ENCODE measurements at places on chromosomes 7 and 10.

- peak; percentile 9 for DNase-seq
These were observed 5.5 kb upstream of the VGF start for GRCh38 chr7:101170617-101171441.

- no peak for DNase-seq
These were observed 195.0 kb downstream of the HGF start for GRCh38 chr7:81574723-81575326.

DNA sequence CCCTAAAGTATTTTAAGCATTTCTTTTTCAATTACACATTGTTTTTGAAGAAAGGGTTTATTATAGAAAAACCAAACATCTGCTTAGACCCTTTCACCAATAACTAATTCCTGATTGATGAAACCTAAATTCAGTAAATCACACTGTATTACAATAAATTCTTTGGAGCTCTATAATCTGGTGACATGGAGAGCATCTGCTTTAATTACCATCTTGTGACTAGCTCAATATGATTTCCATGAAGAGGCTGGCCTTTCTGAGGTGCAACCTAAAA lies 9.7 kb downstream of the HYCC1 start:
- no peak for DNase-seq

DNA sequence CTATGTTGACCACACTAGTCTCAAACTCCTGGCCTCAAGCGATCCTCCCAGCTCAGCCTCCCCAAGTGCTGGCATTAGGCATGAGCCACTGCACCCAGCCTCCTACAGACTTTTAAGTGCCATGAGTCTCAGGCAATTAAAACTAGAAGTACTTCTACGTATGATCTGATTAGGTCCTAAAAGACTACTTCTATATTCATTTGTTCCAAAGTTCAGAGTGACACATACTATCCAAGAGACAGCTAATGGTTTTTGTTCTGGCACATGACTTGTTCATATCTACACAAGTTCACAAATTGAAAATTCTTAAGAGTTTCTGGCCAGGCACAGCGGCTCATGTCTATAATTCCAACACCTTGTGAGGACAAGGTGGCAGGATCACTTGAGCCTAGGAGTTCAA lies 11.7 kb downstream of the ARHGAP19 start:
- DNase-seq: no peak

- DNase-seq: no peak
These were observed 122.9 kb upstream of the BET1 start for GRCh38 chr7:94127026-94127425.

DNA sequence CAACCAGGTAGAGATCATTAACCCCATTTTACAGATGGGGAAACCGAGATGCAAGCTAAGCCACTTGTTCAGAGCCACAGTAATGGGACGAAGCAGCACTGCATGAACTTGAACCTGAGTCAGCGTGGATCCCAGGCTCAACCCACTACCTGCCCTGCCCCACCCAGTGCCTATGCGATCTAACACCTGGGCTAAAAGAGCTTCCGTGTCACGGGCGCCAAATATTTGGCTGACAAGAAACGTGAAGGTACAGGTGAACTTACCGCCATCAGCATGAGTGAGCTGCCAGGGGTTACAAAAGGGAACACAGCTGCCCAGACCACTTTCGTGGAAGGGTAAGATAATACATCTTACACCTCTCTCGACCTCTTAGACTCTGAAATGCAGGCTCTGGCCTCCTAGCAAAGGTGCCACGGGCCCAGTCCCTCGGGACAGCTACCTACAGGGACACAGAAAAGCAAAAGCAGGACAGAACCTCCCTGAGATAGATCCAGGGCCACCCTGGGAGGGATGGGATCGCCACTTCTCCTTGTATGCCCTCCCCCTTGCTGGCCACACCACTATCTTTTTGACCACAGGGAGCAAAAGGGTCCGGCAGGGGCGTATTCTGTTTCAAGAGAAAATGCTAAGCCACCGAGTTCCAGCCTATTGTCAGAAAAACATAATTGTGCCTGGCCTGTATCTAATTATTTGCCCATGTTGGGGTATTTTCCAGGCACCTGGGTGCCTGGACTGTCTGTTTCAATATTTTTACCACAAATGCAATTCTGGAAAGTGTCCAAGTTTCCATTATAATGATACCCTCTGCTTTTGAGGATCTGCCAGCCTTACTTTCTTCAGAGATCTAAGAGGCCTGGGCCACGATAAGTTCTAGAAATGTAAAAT lies 6.4 kb downstream of the CHST15 start:
- DNase-seq: no peak

- DNase-seq: no peak
These were observed 3.6 kb downstream of the LHPP start for GRCh38 chr10:124465003-124465776.

GRCh38 chr7:130365511-130366441 lies 14.5 kb upstream of the CPA1 start:
- no peak for DNase-seq

DNA sequence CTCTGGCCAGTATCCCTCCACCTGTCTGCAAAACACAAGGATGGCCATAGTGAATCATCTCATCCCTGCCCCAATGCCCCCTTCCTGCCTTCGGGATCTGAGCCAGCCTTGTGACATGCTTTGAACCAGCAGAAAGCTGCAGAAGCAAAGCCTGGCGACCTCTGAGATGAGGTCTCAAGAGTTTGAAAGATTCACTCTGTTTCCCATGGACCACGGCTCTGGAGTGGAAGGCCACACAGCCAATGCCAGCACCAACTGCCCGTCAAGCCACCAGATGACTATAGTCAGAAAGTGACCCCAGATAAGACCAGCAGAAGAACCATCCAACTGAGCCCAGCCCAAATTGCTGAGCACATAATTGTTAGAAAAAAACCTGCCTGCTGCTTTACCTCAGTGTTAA lies 193.9 kb upstream of the PPP2R2D start:
- no peak for DNase-seq

- no peak for DNase-seq
These were observed 19.9 kb downstream of the CALD1 start for GRCh38 chr7:134799377-134799776.

DNA sequence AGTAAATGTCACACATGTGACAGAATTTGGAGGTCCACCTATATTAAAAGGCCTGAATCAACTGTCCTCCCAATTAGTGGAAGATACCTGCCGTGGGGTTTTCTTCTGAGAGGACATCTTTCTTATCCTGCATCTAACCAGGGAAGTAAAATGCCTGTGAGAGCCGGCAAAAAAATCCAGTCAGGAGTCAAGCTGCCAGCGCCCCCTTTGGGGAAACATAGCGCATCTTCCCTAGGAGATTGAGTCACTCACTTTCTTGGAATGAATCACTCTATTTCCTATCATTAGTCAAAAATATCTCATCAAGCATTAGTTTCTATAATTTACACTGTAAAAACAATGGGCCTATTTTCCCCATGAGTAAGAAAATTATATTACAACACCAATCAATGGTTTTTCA lies 66.4 kb upstream of the ANK3 start:
- DNase-seq: no peak

GRCh38 chr7:131602304-131602993 lies 46.0 kb upstream of the PODXL start:
- no peak for DNase-seq

DNA sequence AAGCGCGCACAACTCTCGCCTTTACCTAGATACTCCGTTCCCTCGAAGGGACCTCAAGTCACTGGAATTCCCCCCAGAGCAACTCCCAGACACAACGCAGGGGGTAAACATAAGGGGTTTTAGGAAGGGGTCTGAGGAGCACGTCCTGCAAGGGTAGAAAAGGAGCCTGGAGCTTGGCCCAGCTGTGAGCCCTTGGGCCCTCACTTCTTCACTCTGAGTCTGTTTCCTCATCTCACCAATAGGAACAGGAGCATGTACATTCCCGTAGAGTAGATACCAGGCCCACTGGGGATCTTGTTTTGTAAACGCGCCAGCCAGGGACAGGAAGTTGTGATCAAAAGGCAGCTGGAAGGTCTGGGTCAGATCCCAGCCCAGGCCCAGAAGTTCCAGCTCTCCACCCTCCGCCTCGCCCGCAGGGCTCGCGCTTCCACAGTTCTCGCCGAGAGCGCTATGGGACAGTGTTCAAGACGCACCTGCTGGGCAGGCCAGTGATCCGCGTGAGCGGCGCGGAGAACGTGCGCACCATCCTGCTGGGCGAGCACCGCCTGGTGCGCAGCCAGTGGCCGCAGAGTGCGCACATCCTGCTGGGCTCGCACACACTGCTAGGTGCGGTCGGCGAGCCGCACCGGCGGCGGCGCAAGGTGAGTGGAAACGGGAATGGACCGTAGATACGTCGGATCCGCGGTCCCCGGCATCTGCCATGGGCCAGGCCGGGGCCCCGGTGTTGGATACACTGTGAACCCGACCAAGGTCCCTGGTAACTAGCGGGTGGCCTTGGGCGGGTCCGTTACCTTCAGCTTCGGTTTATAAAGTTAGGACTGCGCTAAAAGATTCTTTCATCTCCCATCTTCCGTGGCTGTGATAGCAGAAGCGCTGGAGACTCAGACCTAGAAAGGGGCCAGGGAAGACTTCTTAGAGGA lies 1.3 kb downstream of the CYP26C1 start:
- DNase-seq: no peak

- DNase-seq: no peak
These were observed 28.4 kb upstream of the ITGA8 start for GRCh38 chr10:15748126-15748525.

Measured in effector CD8-positive, alpha-beta T cell (primary cell).